ENCODE measurements at places on chromosomes 4 and X.

GRCh38 chr4:165027762-165028402 lies 3.9 kb upstream of the TRIM60 start:
- no peaks in the 10 kb centered on the region for H3K36me3 ChIP-seq
- no peaks in the 10 kb centered on the region for H3K27me3 ChIP-seq
- no peak overlapping the region for H3K4me3 ChIP-seq
- H3K27ac ChIP-seq = no peak overlapping the region
- DNase-seq = peak; percentile 16
- no peaks in the 10 kb centered on the region for H3K4me1 ChIP-seq

GRCh38 chrX:17833954-17834353 lies 27.1 kb downstream of the RAI2 start:
- no peaks in the 10 kb centered on the region for H3K27me3 ChIP-seq
- no peak overlapping the region for H3K27ac ChIP-seq
- no peaks in the 10 kb centered on the region for H3K36me3 ChIP-seq
- no peak for DNase-seq

- H3K27me3 ChIP-seq = no peaks in the 10 kb centered on the region
- H3K4me1 ChIP-seq = peaks cover 23% of the 10 kb centered on the region
- no peaks in the 10 kb centered on the region for H3K36me3 ChIP-seq
- H3K27ac ChIP-seq = no peak overlapping the region
- H3K4me3 ChIP-seq = no peak overlapping the region
Measured at GRCh38 chr4:2266181-2266580, 4.3 kb upstream of the MXD4 start.

- H3K27ac ChIP-seq = no peak overlapping the region
- DNase-seq = no peak
- no peaks in the 10 kb centered on the region for H3K4me1 ChIP-seq
- no peaks in the 10 kb centered on the region for H3K27me3 ChIP-seq
- no peak overlapping the region for H3K4me3 ChIP-seq
Measured at GRCh38 chr4:127291316-127291715, 341.4 kb upstream of the INTU start.

DNA sequence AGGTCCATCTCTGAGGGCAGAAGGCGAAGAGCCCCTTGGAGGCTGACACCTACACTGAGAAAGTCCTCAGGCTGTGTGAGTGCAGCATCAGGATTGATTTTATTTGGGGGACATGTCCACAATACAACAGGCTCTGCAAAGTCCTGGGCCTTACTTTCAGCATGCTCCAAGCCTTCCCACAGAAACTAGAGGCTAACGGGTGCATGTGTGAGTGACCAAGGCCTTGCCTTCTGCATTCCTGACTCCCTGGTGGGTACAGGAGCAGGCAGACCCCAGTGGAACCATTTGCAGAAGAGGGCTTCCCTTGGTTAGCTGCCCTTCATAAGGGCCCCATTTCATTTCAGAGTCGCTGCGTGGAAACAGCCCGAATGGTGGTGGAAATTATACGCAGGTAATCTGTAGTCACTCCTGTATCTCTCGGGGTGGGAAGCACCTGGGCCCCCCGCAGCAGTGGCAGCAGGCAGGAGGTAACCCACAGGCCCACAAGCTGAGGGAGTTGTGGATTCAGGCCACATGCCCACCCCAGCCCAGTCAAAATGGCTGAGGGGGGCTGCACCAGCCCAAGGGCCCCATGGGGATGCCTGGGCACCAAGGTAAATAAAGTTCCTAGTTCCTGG lies 37.7 kb downstream of the NSG1 start:
- H3K4me3 ChIP-seq = no peak overlapping the region
- H3K27ac ChIP-seq = no peak overlapping the region
- H3K36me3 ChIP-seq = no peaks in the 10 kb centered on the region
- no peaks in the 10 kb centered on the region for H3K27me3 ChIP-seq
- H3K4me1 ChIP-seq = peaks cover 5% of the 10 kb centered on the region

GRCh38 chrX:117996918-117997480 lies 119.6 kb downstream of the KLHL13 start:
- H3K4me3 ChIP-seq = no peak overlapping the region
- H3K36me3 ChIP-seq = no peaks in the 10 kb centered on the region
- H3K27ac ChIP-seq = no peak overlapping the region
- no peaks in the 10 kb centered on the region for H3K27me3 ChIP-seq
- DNase-seq = peak; percentile 54
- H3K4me1 ChIP-seq = peaks cover 4% of the 10 kb centered on the region

GRCh38 chr4:139492429-139492828 lies 38.5 kb downstream of the RAB33B start:
- H3K36me3 ChIP-seq = no peaks in the 10 kb centered on the region
- no peaks in the 10 kb centered on the region for H3K4me1 ChIP-seq
- DNase-seq = no peak
- H3K27ac ChIP-seq = no peak overlapping the region

GRCh38 chrX:43141885-43142284 lies 363.9 kb upstream of the PPP1R2C start:
- no peak overlapping the region for H3K27ac ChIP-seq
- no peak overlapping the region for H3K4me3 ChIP-seq
- no peak for DNase-seq
- no peaks in the 10 kb centered on the region for H3K27me3 ChIP-seq
- H3K4me1 ChIP-seq = no peaks in the 10 kb centered on the region

- H3K4me1 ChIP-seq = no peaks in the 10 kb centered on the region
- H3K4me3 ChIP-seq = no peak overlapping the region
- H3K27me3 ChIP-seq = 0 out of 2 replicates have a peak, but pooled peaks cover 2% of the 10 kb centered on the region
- no peaks in the 10 kb centered on the region for H3K36me3 ChIP-seq
- H3K27ac ChIP-seq = no peak overlapping the region
Measured at GRCh38 chr4:154208424-154208823, 283.2 kb downstream of the DCHS2 start.

DNA sequence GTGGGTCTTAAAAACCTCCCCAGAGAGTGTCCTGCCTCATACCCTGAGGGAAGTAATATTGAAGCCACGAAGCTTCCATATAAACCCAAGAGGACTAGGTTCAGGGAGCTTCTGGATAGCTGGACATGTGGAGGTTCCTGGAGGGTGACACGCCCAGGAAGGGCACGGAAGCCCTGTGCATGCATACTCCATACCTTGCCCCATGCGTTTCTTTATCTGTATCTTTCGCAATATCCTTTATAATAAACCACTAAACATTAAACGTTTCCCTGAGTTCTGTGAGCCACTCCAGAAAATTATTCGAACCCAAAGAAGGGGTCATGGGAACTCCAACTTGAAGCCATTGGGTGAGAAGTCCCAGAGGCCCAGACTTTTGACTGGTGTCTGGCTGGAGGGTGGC lies 45.7 kb upstream of the HPF1 start:
- no peaks in the 10 kb centered on the region for H3K36me3 ChIP-seq
- H3K4me1 ChIP-seq = no peaks in the 10 kb centered on the region
- no peaks in the 10 kb centered on the region for H3K27me3 ChIP-seq
- H3K27ac ChIP-seq = no peak overlapping the region

DNA sequence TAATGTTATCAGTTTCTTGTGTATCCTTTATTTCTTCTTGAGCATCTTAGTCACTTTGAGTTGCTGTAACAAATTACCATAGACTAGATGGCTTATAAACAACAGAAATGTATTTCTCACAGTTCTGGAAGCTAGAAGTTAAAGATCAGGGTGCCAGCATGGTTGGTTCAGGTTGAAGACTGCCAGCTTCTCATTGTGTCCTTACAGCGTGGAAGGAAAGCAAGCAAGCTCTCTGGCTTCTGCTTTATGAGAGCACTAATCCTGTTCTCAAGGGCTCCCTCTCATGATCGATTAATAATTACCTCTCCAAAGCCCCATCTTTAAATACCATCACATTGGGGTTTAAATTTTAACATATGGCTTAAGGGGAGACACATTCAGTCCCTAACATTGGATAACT lies 497.2 kb downstream of the RAPGEF2 start:
- H3K4me1 ChIP-seq = no peaks in the 10 kb centered on the region
- H3K4me3 ChIP-seq = no peak overlapping the region
- no peaks in the 10 kb centered on the region for H3K36me3 ChIP-seq
- no peak overlapping the region for H3K27ac ChIP-seq

GRCh38 chr4:4803216-4803911 lies 56.1 kb upstream of the MSX1 start:
- no peaks in the 10 kb centered on the region for H3K36me3 ChIP-seq
- no peak overlapping the region for H3K27ac ChIP-seq
- H3K4me3 ChIP-seq = no peak overlapping the region
- H3K27me3 ChIP-seq = no peaks in the 10 kb centered on the region

- peaks cover 6% of the 10 kb centered on the region for H3K4me1 ChIP-seq
- no peak overlapping the region for H3K27ac ChIP-seq
- no peak for DNase-seq
- H3K36me3 ChIP-seq = no peaks in the 10 kb centered on the region
- H3K4me3 ChIP-seq = no peak overlapping the region
- no peaks in the 10 kb centered on the region for H3K27me3 ChIP-seq
Measured at GRCh38 chr4:77665381-77666069, 59.9 kb downstream of the CXCL13 start.

DNA sequence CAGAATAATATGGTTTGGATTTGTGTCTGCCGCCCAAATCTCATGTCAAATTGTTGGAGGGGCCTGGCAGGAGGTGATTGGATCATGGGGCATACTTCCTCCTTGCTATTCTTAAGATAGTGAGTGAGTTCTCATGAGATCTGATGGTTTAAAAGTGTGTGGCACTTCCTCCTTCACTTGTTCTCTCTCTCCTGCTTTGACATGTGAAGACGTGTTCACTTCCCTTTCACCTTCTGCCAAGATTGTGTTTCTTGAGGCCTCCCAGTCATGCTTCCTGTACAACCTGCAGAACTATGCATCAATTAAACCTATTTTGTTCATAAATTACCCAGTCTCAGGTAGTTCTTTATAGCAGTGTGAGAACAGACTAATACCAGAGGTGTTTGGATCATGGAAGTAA lies 325.7 kb upstream of the GIMD1 start:
- peak; percentile 48 for DNase-seq
- H3K27ac ChIP-seq = no peak overlapping the region
- H3K27me3 ChIP-seq = no peaks in the 10 kb centered on the region
- H3K4me1 ChIP-seq = no peaks in the 10 kb centered on the region

DNA sequence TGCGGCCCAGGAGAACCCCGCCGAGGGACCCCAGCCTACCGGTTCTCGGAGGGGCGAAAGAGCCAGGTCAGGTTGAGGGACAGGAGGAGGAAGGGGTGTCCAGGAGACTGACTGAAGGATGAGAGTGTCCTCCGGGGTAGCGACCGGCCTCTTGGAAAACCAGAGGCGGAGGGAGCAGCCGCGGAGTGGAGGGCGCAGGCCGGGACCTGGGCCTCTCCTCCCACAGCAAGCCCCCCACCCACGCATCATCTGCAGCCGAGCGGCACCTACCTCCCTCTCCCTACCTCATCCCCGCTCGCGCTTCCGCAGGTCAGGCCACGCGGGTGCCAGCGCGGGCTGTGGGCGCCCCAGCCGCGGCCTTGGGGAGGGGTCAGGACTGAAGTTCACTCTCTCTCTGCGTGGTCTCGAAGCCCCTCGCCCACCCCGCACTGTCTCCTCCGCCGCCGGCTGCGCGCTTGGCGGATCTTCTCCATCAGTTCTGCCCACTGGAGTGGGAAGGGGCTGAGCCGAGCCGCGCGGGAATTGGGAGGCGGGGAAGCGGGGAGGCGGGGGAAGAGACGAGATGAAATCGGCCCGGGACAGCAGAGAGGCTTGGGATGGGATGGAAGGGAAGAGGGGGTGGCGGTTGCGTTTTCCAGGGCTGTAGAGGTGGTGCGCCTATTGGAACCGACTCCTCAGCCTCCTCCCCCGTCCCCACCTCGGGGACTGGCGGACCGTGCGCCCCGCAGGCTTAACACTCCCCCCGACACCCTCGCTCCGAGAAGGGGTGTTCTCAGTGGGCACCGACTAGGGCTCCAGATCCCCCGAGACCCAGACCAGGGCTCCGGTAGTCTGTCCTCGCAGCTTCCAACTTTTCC lies 1.8 kb downstream of the NLGN4X start:
- peaks cover 24% of the 10 kb centered on the region for H3K36me3 ChIP-seq
- peak overlapping the region; percentile 98 for H3K27ac ChIP-seq
- H3K4me1 ChIP-seq = peaks cover 64% of the 10 kb centered on the region
- DNase-seq = peak; percentile 67

DNA sequence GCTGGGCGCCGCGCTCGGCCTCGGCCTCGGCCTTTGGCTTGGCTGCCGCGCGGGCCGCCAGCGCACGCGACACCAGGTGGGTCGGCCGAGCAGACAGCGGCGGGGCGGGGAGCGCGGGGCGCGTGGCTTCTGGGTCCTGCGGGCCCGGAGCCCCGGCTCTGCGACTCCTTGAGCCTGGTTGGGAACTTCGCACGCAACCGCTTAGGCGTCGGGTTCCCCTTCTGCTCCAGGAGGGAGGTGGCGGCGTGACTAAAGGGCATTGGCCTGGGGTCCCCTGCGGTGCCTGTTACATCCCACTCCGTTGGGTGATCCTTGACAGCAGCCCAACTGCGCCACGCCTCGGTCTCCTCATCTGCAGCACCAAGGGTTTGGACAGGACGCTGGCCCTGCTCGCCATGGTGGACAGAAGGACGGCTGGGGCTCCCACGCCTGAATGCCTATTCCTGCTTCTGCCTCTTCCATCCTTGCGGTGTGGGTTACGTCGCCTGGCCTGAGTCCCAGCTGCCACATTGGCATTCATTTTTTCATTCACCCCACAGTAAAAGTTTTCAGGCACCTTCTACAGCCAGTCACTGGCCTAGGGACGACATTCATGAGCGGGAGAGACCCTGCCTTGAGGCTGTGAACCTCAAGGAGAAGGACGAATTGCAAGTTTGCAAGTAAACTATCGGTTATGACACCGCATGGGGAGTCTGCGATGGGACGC lies 631 bp downstream of the EVC start:
- no peak overlapping the region for H3K27ac ChIP-seq
- peaks cover 8% of the 10 kb centered on the region for H3K4me1 ChIP-seq
- no peak for DNase-seq
- no peaks in the 10 kb centered on the region for H3K36me3 ChIP-seq
- H3K27me3 ChIP-seq = no peaks in the 10 kb centered on the region

- H3K4me1 ChIP-seq = no peaks in the 10 kb centered on the region
- no peak for DNase-seq
- no peak overlapping the region for H3K4me3 ChIP-seq
- H3K36me3 ChIP-seq = no peaks in the 10 kb centered on the region
Measured at GRCh38 chr4:20288846-20289512, 37.3 kb downstream of the SLIT2 start.

DNA sequence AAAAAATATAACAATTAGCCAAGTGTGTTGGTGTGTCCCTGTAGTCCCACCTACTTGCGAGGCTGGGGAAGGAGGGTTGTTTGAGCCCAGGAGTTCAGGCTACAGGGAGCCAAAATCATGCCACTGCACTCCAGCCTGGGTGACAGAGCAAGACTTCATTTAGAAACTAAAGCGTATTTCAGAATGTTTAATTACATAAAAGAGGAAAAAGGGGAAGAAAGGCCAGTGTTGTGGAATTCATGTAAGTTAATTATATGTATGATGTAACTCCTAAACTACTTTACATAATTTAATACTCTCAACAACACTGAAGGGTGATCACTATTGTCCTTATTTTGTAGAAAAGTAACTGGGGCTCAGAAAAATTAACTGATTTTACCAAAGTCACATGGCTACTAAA lies 67.2 kb upstream of the HOPX start:
- H3K36me3 ChIP-seq = no peaks in the 10 kb centered on the region
- H3K27ac ChIP-seq = no peak overlapping the region
- H3K27me3 ChIP-seq = no peaks in the 10 kb centered on the region
- no peak for DNase-seq

DNA sequence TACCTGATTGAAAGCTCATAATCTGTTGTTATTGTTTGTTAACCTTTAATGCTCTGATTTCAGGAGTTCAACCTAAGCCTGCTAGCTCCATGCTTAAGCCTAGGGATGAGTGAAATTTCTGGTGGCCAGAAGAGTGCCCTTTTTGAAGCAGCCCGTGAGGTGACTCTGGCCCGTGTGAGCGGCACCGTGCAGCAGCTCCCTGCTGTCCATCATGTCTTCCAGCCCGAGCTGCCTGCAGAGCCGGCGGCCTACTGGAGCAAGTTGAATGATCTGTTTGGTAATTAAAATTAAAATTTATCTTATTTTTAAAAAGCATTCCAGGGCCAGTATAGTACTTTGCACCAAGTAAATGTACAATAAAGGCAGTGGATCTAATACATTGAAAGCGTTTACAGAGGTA lies 37.1 kb upstream of the MSANTD1 start:
- no peaks in the 10 kb centered on the region for H3K27me3 ChIP-seq
- no peak for DNase-seq
